ENCODE measurements at places on chromosomes 4 and X.
A peak's percentile ranks its signal among the peaks of the same experiment; 100 is the strongest.

DNA sequence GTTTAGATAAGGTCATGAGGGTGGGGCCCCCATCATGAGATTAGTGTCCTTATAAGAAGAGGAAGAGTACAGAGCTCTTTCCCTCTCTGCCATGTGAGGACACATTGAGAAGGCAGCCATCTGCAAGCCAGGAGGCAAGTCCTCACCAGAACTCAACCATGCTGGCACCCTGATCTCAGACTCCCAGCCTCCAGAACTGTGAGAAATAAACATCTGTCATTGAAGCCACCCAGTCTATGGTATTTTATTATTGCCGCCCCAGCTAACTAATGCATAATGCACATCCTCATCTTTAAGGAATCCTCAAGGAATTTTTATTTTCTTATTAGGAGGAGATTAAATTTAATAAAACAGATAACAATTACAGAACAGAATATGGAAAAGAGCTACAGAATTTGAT lies 16.7 kb upstream of the EXOSC9 start:
- no peak for DNase-seq

GRCh38 chr4:71236226-71236625 lies 102.6 kb upstream of the SLC4A4 start:
- DNase-seq = no peak

GRCh38 chr4:77006753-77007353 lies 57.3 kb downstream of the SEPTIN11 start:
- DNase-seq = no peak

DNA sequence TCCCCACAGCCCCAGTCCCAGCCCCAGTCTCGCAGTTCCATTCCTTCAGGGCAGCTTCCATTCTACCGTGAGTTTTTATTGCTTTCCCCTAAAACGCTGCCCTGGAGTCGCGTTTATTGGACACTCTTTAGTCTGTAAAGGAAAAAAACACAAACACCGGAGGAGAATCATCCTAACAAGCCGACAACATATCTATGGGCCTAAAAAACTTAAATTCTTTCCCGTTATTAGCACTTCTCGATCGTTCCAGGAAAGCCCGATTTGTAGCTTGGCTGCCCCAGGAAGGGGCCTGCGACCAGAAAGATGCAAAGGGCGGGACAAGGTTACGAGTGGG lies 178.5 kb downstream of the CBR4 start:
- DNase-seq = no peak

- no peak for DNase-seq
Measured at GRCh38 chr4:21949073-21949457, 493 bp upstream of the KCNIP4 start.

DNA sequence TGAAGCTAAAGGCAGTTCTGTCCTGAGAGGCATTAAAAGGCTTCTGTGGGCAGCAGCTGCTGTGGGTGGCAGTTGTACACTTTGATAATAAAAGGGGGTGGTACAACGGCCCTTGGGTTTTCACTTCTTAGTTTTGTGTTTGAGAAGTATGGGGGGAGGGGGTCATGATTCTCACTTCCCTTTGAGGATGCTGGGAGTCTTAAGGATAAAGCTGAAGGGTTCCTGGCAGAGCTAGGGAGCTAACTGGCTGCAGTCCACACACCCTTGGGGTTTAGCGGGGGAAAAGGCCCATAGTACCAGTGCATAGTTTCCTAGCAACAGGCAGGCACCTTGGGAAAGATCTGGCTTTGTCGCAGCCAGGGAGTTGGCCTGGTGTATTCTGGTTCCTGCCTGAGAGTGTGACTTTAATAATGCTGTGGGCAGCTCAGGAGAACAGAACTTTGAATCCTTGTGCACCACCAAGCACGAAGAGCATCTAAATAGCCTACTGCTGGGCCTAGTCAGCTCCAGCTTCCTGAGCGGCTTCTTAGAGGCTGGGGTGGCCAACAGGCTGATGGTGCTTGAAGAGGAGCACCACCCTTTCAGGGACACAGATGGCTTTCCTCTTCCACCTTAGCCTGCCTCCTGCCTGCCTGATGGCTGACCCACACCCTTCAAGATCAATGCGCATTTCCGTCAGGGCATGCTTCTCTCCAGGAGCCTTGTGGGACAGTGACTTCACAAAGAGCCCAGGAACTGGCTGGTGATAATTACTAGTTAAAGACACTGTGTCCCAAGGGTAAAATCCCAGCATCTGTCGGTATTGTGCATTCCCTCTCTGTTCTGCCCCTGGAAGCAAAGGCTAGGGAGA lies 12.5 kb downstream of the ZBTB33 start:
- no peak for DNase-seq

GRCh38 chrX:104430742-104431119 lies 135.3 kb upstream of the IL1RAPL2 start:
- DNase-seq = no peak

DNA sequence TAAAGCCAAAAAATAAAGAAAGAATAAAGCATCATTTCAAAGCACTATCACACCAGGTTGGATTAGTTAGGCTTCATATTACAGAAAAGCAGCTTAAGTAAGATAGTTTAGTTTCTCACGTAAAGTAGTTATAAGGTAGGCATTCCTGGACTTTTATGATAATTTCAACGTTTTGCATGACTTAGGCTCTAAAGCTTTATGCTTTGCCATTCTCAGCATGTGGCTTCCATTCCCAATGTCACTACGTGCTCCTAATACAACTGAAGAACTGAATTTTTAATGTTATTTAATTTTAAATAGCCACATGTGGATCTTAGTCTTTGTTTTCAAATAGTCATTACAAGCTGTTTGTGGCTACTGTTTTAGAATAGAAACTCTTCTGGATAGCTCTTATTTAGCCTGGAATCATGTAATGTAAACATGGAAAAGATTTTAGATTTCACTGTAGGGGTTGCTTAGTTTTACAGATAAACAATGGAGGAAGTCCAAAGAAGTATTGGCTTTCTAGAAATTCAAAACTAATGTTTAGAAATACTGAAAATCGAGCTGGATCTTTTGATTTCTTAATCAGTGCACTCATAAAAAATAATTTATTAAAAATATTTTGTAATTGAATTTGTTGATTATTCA lies 710.0 kb downstream of the IL1RAPL1 start:
- DNase-seq = no peak

DNA sequence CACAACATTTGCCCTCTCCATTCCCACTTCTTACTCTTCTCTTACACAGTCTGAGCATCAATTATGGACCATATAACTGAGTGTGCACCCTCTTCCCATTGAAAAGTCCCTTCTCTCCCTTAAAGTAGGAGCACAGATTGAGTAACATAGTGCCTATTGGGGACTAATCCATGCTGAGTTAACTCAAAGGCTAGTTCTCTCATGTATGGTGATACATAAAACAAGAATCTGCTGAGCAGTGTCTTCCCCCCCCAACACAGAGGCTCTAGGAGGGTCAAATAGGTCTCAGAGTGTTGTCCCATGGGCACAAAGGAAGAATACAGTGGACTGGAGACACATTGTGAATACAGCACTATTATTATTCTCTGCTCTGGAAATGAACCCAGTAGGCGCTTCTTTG lies 274.6 kb upstream of the BOD1L1 start:
- DNase-seq = no peak

DNA sequence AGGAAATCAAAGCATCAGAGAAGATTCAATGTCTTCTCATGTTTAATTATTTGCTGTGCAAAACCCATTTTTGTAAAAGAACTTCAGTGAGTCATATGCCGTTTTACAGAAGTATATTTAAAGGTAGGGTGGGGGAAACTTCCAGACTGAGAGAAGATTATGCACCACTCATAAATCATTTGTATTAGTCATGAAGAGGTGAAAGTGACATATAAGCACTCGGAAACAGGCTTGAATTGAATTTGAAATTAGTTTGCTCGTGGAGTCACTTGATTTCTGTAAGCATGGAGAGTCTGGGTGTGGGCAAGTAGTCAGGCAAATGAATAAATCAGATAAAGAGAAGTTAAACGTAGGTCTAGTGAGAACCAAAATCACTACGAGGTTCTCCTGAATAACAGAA lies 335.1 kb downstream of the ANK2 start:
- no peak for DNase-seq

- no peak for DNase-seq
Measured at GRCh38 chr4:147901388-147901787, 169.5 kb downstream of the ARHGAP10 start.

- peak; percentile 8 for DNase-seq
Measured at GRCh38 chr4:123556526-123556925, 159.9 kb downstream of the SPRY1 start.
